ENCODE measurements at places on chromosomes 6 and 20. TPM values are rescaled to one million over a fixed set of nuclear protein-coding genes. Genes with fewer than 3 reads are reported as not detected.
A peak's percentile ranks its signal among the peaks of the same experiment; 100 is the strongest.

DNA sequence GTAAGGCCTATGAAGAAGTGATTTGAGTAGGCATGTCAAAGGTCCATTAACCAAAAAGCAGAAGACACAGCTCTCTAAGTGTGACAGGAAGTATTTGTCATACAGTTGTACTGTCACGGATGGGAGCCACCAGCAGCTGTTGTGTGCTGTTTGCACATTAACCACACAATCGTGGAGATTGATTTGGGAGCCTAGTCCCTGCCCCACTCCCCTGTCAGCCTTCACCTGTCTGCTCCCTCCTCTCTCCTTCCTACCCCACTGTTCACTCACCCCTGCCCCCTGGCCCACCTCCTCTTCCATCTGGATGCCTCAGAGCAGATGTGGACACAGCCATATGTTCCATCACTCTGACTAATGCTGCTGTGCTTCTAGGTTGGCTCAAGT lies 124.7 kb upstream of the SPACA1 start:
- no peak overlapping the region for H3K4me3 ChIP-seq
- H3K27ac ChIP-seq = no peak overlapping the region
- DNase-seq = no peak
- H3K36me3 ChIP-seq = no peaks in the 10 kb centered on the region
- peaks cover 17% of the 10 kb centered on the region for H3K4me1 ChIP-seq
- H3K27me3 ChIP-seq = no peaks in the 10 kb centered on the region

- DNase-seq = no peak
- H3K36me3 ChIP-seq = peaks cover 12% of the 10 kb centered on the region
- H3K4me3 ChIP-seq = no peak overlapping the region
- peaks cover 7% of the 10 kb centered on the region for H3K4me1 ChIP-seq
Observed at GRCh38 chr20:18307301-18307700, 19.0 kb downstream of the ZNF133 start.

DNA sequence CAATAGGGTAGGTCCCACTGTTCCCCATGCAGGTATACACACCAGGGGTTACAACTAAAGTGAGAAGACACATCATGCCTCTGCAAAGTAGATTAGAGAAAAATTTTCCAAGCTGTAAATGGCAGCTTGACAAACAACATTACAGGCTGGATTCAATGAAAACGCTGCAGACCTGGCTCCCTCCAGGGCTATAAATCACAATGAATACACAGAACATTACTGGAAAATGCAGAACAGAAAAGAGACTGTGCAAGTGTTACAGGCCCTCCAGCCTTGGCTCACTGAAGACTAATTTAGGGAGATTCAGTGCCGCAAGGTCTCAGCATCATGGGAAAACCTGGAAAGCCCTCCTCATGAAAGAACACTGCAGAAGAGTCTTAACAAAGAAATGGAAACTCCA lies 207.8 kb downstream of the KHDC1L start:
- H3K27me3 ChIP-seq = peaks cover 2% of the 10 kb centered on the region
- no peak overlapping the region for H3K27ac ChIP-seq
- H3K4me1 ChIP-seq = no peaks in the 10 kb centered on the region

DNA sequence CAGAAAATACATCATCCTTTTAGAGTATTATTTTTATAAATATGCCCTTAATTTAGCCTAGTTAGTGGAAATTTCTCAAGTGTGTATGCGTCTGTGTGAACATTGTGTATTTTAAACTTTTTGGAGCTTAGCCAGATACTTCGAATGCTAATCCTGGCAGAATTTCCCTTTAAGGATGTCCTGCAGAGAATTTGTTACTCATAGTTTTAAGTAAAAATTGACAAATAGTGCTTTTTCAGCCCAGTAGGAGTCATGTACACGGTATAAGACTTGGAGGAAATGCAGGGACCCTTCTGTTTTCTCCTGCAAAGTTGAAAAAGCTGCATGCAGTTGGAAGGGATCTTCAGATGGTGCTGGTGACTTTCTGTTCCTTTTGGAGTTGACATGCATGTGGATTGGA lies at the start of gene FHL5:
Gene FHL5, plus strand, starts transcription at position 243 of the 400 bp plus-strand sequence. CDS start 40,486 bp downstream, outside the sequence.
- H3K4me1 ChIP-seq = no peaks in the 10 kb centered on the region
- no peak for DNase-seq
- H3K27ac ChIP-seq = no peak within 1 kb of the TSS
- H3K4me3 ChIP-seq = no peak within 1 kb of the TSS
- H3K27me3 ChIP-seq = no peaks in the 10 kb centered on the region

GRCh38 chr6:159108426-159108985 lies 60.7 kb upstream of the FNDC1 start:
- no peak overlapping the region for H3K27ac ChIP-seq
- DNase-seq = no peak
- peaks cover 11% of the 10 kb centered on the region for H3K27me3 ChIP-seq
- peaks cover 3% of the 10 kb centered on the region for H3K4me1 ChIP-seq
- H3K36me3 ChIP-seq = no peaks in the 10 kb centered on the region

GRCh38 chr20:52190437-52191131 lies 995 bp downstream of the ZFP64 start:
- H3K27ac ChIP-seq = peak overlapping the region; percentile 93
- H3K36me3 ChIP-seq = peaks cover 8% of the 10 kb centered on the region
- peaks cover 10% of the 10 kb centered on the region for H3K4me1 ChIP-seq
- no peak for DNase-seq
- H3K4me3 ChIP-seq = peak overlapping the region; percentile 84
- no peaks in the 10 kb centered on the region for H3K27me3 ChIP-seq

- no peak overlapping the region for H3K27ac ChIP-seq
Observed at GRCh38 chr20:21681234-21681921, 24.1 kb upstream of the PAX1 start.

DNA sequence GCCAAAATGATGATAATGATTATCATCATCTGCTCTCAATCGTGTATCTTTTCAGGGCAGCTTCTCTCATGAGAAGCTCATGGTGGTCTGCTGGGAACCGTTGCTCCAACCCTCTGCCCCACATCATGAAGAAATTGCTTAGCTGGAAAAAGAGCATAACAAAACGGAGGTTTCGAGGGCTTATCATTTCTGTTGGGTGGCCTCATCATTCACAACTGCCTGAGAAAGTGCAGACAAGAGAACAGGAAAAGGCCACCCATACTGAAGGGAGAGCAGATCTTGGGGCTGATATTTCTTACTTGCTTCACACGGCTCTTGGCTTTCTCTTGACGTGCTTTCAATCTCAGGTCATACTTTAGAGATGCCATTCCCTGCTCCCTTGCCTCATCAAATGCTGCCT lies 471.6 kb downstream of the CD83 start:
- no peaks in the 10 kb centered on the region for H3K36me3 ChIP-seq
- H3K4me1 ChIP-seq = peaks cover 7% of the 10 kb centered on the region
- DNase-seq = no peak
- H3K4me3 ChIP-seq = no peak overlapping the region
- peaks cover 13% of the 10 kb centered on the region for H3K27me3 ChIP-seq
- no peak overlapping the region for H3K27ac ChIP-seq

DNA sequence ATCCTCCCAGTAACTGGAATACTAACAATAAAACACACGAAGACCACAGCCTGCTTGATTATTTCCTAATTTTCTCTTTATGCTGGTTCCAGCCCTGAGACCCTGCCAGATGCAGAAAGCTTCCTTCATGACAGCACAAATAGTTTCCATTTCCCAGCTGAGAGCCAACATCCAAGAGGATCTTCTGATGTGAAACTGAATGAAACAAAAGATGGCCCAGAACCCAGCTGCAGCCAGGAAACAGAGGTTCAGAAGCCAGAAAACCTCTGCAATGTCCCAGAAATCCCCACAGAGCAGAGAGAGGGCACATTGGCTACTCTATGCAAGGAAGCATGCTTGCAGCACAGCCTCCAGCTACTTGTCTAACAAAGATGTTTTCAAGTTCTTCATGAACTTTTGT lies 61.8 kb upstream of the PLEKHG1 start:
- peaks cover 4% of the 10 kb centered on the region for H3K27me3 ChIP-seq
- no peak overlapping the region for H3K27ac ChIP-seq

DNA sequence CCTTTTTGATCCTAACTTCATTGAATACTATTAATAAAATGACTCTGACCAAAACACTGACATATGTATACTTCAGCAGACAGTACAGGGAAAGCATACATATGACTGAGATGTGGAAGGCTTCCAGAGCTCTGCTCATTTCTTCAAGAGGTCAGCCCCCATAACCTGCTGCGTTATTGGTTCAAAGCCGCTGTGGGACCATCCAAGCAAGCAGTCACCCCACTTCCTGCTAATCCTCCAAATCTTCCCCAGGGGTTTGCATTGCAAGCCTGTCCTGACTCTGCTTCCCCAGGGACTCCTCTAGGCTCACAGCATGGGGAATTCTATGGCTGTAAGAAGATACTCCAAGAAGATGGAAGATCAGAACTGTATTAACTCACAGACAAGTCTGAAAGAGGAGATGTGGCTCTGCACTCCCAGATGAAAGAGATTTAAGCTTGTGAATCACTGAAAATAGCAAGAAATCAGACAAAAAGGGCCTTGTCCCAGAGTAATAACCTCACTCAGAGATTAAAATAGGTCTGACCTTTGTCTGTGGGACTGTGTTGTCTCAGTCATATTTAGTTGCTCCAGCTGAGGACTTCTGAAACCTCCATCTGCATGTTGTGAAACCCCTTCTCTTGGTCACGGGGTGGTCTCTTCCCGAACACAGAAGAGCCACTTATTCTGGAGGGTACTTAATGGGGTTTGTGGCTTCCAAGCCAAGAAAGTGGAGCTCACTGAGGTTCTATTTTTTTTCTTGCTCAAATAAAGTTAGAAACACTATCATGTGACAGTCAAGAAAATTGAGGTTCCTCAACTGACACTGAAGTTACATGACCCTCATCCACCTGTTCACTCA lies 101.5 kb upstream of the MARCKS start:
- no peak overlapping the region for H3K27ac ChIP-seq
- H3K36me3 ChIP-seq = no peaks in the 10 kb centered on the region
- peaks cover 4% of the 10 kb centered on the region for H3K27me3 ChIP-seq
- no peaks in the 10 kb centered on the region for H3K4me1 ChIP-seq
- no peak for DNase-seq

DNA sequence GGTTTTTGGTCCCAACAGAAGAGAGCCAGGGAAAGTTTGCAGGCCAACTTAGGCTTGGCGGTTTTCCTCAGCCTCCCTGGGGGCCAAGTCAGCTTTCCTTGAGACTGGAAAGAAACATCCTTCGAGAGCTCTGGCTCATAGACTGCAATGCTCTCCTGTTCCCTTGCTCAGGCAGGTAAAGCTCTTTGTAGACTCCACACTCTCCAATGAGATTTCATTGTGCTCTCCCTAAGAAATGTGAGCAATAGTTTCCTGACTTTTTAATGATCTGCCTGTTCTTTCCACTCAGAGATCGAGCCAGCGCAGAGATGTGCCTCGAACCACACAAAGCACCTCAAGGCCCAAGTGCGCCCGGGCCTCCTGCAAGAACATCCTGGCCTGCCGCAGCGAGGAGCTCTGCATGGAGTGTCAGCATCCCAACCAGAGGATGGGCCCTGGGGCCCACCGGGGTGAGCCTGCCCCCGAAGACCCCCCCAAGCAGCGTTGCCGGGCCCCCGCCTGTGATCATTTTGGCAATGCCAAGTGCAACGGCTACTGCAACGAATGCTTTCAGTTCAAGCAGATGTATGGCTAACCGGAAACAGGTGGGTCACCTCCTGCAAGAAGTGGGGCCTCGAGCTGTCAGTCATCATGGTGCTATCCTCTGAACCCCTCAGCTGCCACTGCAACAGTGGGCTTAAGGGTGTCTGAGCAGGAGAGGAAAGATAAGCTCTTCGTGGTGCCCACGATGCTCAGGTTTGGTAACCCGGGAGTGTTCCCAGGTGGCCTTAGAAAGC lies 13.9 kb downstream of the TNFAIP3 start:
- DNase-seq = no peak
- H3K27me3 ChIP-seq = peaks cover 2% of the 10 kb centered on the region
- H3K4me1 ChIP-seq = peaks cover under 1% of the 10 kb centered on the region
- H3K27ac ChIP-seq = no peak overlapping the region
- no peak overlapping the region for H3K4me3 ChIP-seq
- peaks cover 5% of the 10 kb centered on the region for H3K36me3 ChIP-seq

DNA sequence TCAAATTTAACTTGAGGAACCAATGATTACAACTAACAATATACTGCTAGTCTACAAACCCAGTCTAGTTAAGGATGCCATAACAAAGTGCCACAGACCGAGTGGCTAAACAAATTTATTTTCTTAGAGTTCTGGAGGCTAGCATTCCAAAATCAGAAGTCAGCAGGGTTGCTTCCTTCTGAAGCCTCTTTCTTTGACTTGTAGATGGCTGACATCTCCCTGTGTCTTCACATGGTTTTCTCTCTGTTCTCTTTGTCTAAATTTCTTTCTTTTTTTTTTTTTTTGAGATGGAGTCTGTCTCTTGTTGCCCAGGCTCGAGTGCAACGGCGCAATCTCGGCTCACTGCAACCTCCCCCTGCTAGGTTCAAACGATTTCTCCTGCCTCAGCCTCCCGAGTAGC lies 56.1 kb downstream of the NCOA3 start:
- H3K27ac ChIP-seq = no peak overlapping the region
- H3K36me3 ChIP-seq = peaks cover 6% of the 10 kb centered on the region

DNA sequence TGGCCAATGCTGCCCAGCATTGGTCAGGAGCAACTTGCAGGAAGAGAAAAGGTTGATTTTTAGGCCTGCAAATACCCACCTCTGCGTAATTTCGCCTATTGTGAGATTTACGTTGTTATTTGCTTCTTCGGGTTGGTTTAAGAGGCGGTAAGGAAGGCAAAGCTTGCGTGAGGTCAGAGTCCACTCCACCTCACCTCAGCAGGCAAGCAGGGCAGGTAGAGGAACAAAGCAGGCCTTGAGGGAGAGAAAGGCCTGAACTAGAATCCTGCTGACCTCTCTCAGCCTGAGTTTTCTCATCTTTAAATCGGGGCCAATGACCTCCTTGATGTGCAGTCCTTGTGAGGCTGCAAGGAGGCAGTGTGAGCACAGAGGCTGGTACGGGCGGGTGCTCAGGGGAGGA lies 239.1 kb downstream of the CDC5L start:
- peak overlapping the region; percentile 90 for H3K27ac ChIP-seq
- no peaks in the 10 kb centered on the region for H3K36me3 ChIP-seq
- peaks cover 11% of the 10 kb centered on the region for H3K27me3 ChIP-seq
- peaks cover 23% of the 10 kb centered on the region for H3K4me1 ChIP-seq
- DNase-seq = no peak
- H3K4me3 ChIP-seq = no peak overlapping the region

DNA sequence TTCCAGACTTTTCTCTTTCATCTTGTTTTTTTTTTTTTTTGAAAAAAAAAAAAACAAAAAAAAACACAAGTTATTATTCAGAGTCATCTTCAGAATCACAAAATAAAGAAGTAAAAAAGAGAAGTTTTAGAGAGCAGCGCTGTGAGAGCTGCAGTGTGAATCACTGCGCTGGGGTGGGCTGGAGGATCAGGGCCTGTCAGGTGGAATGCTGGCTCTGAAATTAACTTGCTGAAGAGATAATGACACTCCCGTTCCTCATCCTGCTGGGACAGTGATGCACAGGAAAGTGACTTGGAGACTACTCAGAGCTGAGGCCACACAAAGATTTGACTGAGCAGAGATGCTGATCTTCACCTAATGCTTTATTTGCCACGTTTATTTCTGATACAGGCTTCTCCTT lies 42.7 kb upstream of the CLDN20 start:
- peaks cover 6% of the 10 kb centered on the region for H3K27me3 ChIP-seq
- DNase-seq = no peak
- peaks cover 23% of the 10 kb centered on the region for H3K4me1 ChIP-seq
- peaks cover 3% of the 10 kb centered on the region for H3K36me3 ChIP-seq

Gene DEFB132
- total RNA-seq = not detected

Gene CNKSR3
- total RNA-seq = 17.3 TPM

Gene LPA
- 3.2 TPM for total RNA-seq

Gene IMPG1
- total RNA-seq = not detected

Gene GFOD1
- 0.98 TPM for total RNA-seq

Gene TFAP2B
- 1.8 TPM for total RNA-seq

Gene RNF182
- total RNA-seq = 1.9 TPM

Gene TNXB
- total RNA-seq = 14.6 TPM

Gene SOX12
- total RNA-seq = 54.8 TPM

Gene PROCR
- total RNA-seq = 0.55 TPM

Gene SAMD10
- total RNA-seq = 12.8 TPM

Gene SLC17A1
- 0.49 TPM for total RNA-seq

Gene ADAM33
- 0.47 TPM for total RNA-seq

Gene CAGE1
- not detected for total RNA-seq

Data from progenitor cell of endocrine pancreas (in vitro differentiated cells).